Hypothalamus (tissue), 51 donors: ENCODE measurements at places on chromosomes 13 and 19.

- DNase-seq, result no peak
Observed at GRCh38 chr13:104137416-104137815, 1071.2 kb upstream of the SLC10A2 start.

GRCh38 chr13:104001766-104002165 is 935.5 kb upstream of the SLC10A2 start:
- DNase-seq, result no peak

DNA sequence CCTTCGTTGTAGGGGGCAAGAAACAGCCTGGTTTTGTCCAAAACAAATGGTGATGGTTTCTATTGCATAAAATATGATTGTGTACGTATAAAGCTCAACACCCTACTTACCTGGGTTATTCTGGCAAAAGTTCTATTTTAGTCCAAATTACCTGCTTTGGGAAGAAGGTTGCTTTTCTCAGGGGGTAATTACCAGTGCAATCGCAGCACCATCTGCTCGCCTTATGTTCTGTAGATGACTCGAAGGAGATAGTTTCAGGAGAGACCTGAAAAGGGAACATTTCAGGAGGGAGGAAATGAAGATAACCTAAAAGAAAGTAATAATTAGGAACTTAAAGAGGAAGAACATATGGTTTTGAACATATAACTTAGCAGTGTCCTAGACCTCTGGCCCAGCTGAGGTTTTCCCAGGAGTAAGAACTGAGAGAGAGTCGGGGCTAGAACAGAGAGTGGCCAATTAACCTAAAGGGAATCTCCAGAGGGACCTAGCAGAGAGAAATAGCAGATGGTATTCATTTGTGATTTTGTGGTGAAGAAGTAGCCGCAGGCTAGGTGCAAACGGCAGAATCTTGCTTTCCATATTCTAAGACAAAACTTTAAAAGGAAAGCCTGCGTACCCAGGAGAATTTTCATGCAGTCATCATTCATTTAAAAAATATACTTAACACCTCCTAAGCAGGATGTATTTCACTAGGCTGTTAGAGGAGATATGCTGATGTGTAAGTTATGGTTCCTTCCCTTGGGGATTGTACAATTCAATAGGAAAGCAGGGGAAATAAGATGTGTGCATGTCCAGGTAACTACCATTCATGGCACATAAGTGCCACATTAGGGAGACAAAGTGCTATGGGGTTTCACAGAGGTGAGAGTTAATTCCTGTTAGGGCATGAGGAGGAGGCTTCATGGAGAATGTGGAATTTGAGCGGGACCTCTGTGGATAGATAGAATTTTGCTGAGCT is 113.0 kb upstream of the SLC10A2 start:
- DNase-seq, result no peak

GRCh38 chr13:79468819-79469218 is 12.1 kb upstream of the NDFIP2 start:
- DNase-seq, result no peak

DNA sequence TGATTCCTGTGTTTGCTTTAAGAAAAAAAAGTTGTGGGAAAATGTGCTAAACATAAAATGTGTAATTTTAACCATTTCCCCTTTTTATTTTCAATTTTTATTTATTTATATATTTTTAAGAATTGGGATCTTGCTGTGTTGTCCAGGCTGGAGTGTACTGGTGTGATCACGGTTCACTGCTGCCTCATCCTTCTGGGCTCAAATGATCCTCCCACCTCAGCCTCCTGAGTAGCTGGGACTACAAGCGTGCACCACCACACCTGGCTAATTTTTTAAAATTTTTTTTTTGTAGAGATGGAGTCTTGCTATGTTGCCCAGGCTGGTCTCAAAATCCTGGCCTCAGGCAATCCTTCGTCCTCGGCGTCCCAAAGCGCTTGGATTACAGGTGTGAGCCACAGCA is 19.0 kb downstream of the CACNG6 start:
- no peak for DNase-seq

DNA sequence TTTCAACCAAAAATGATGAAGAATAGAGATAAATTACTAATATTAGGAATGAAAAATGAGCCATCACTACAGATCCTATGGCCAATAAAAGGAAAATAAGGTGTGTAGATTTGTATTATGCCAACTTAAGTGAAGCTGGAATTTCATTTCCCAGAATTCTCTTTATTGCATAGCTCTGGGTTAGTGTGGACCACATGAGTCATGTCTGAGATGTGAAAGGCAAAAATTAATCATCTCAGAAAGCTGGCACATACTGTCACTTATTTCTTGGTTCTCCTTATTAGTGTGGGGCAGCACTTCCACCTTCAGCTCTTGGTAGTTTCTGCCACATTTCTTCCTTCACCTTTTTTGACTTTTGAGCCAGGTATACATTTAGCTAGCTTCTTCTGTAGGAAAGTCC is 82.6 kb downstream of the KATNAL1 start:
- no peak for DNase-seq

- no peak for DNase-seq
Observed at GRCh38 chr13:34246511-34246910, 428.6 kb downstream of the RFC3 start.

DNA sequence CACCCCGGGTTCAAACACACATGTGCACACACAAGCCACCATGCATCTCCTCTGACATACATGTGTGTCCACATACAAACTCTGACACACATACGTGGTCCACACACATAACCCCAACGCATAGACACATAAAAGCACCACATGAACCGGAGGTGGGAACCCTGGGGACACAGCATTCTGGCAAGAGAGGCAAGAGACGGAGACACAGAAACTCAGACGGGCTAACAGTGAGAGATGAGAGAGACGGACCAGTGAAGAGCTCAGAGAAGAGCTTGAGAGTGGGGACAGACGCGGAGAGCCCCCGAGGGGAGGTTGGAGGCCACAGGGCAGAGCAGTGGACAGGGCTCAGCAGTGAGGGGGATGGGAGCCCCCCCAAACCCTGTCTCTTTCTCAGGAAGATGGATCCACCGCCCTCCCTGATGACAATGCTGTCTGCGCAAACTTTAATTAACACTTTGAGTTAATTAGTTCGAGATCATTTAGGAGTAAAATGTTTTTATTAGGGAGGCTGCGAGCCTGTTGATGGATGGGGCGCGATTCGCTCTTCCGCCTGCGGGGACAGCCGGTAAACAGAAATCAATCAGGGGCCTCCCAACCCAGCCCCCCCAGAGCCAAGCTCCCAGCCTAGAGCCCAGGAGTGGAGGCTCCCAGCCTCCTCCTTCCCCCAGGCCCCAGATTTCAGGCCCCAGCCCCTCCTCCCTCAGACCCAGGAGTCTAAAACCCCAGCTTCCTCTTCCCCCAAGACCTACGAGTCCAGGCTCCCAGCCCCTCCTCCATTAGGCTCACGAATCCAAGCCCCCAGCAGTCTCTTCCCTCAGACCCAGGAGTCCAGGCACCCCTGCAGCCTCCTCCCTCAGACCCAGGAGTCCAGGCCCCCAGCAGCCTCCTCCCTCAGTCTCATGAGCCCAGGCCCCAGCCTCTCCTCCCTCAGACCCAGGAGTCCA is 9.5 kb upstream of the ERFL start:
- no peak for DNase-seq

DNA sequence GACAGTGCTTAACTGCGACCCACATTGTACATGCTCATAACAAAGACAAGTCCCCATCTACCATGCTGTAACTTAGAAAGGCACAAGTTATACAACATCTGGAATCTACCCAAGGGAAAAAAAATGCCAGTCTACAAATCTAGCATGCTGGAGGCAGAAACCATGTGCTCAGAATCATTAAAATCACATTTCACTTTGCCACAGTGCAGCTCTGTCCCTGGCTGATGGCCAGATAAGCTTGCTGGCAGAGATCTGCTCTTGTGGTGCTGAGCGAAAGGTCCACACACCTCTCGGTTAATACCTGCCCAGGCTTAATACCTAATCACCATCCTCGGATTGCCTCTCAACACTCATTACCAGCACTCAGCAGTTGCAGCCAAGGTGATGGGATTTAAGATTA is 74.1 kb upstream of the UQCRFS1 start:
- DNase-seq, result no peak

DNA sequence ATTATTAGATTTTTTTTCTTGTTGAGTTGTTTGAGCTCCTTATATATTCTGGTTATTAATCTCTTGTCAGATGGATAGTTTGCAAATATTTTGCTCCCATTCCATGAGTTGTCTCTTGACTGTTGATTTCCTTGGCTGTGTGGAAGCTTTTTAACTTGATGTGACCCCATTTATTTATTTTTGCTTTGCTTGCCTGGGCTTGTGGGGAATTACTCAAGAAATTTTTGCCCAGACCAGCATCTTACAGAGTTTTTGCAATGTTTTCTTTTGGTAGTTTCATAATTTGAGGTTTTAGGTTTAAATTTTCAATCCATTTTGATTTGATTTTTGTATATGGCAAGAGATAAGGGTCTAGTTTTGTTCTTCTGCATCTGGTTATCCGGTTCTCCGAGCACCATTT is 124.7 kb downstream of the PCCA start:
- DNase-seq, result no peak

DNA sequence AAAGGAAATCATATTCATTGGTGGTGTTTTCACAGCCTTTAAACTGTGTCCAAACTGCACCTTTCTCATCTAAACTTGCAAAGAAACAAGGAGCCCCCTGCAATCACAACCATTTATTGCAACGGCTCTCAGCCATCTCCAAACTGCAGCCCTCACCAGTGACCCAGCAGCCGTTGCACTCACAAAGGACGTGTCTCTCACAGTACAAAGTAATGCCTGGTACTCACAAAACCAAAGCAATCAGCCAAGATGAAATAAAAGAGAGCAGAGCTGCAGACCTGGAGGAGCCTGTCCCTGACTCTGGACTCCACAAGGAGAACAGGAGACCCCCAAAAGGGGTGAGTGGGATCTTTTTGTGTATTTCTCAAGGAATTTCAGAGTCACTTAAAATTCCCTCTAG is 20.2 kb upstream of the CEACAM21 start:
- DNase-seq, result no peak

DNA sequence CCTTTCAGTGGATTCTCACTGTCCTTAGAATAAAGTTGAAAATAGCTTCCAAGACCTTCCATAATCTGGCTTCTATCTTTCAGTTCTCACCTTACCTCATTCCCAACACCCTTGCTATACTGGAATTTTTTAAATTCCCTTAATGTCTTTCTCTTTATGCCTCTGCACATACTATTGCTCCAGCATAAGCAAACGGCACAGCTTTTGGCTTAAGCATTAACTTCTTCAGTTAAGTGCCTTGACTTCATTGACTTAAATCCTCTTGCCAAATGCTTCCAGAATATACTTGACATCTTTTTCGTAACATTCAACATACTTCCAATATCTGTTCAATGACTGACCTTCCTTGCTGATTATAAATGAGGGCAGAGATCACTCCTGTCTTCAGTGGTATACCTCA is 34.0 kb downstream of the SERPINE3 start:
- no peak for DNase-seq
